ENCODE measurements at places on chromosomes 13 and 19. TPM values are rescaled to one million over a fixed set of nuclear protein-coding genes. Genes with fewer than 3 reads are reported as not detected.
A peak's percentile ranks its signal among the peaks of the same experiment; 100 is the strongest.

- DNase-seq, result no peak
- peak overlapping the region; percentile 17 for H3K4me3 ChIP-seq
- no peak overlapping the region for H3K27ac ChIP-seq
- H3K27me3 ChIP-seq, result no peaks in the 10 kb centered on the region
- H3K36me3 ChIP-seq, result peaks cover 6% of the 10 kb centered on the region
- H3K4me1 ChIP-seq, result peaks cover 16% of the 10 kb centered on the region
Measured at GRCh38 chr13:113493315-113493951, 2.9 kb upstream of the DCUN1D2 start.

GRCh38 chr13:83340170-83340569 is 542.1 kb downstream of the SLITRK1 start:
- H3K27ac ChIP-seq, result no peak overlapping the region
- no peaks in the 10 kb centered on the region for H3K4me1 ChIP-seq
- no peak overlapping the region for H3K4me3 ChIP-seq
- H3K27me3 ChIP-seq, result no peaks in the 10 kb centered on the region

GRCh38 chr19:32367948-32368536 is 22.6 kb downstream of the ZNF507 start:
- H3K4me3 ChIP-seq, result no peak overlapping the region

- no peaks in the 10 kb centered on the region for H3K4me1 ChIP-seq
- no peaks in the 10 kb centered on the region for H3K27me3 ChIP-seq
- no peak overlapping the region for H3K4me3 ChIP-seq
- H3K27ac ChIP-seq, result no peak overlapping the region
- DNase-seq, result no peak
- H3K36me3 ChIP-seq, result no peaks in the 10 kb centered on the region
Measured at GRCh38 chr13:109494925-109495369, 291.4 kb downstream of the IRS2 start.

The PCDH20 gene
- 0.65 TPM for polyA plus RNA-seq

The ZNF570 gene
- polyA plus RNA-seq, result 0.96 TPM

All from H1 (cell line).